ENCODE measurements at places on chromosomes 4 and X. TPM values are rescaled to one million over a fixed set of nuclear protein-coding genes. Genes with fewer than 3 reads are reported as not detected.

DNA sequence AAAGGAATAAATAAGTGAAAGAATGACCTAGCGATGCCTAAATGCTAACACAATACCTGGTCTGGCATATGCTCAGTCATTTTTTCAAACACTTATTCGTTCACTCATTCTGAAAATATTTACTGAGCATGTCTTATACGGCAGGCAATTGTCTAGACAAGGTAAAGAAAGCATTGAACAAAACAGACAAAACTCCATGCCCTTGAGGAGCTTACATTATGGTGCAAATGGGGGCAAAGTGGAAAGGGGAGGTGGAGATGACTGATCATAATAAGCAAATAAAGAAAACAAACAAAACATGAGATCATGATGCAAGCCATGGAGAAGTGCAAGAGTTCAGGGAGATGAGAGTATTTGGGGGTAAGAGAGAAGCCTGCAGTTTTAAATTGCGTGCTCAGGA is 334.6 kb upstream of the PPARGC1A start:
- DNase-seq: no peak

GRCh38 chr4:170052919-170053318 is 26.7 kb upstream of the MFAP3L start:
- DNase-seq: no peak

Gene USP17L20
- total RNA-seq: not detected

Gene BTK
- 11.5 TPM for total RNA-seq

Gene CMC4
- 6.8 TPM for total RNA-seq

- no peak for DNase-seq
Observed at GRCh38 chr4:143186649-143187048, 1.9 kb downstream of the USP38 start.

DNA sequence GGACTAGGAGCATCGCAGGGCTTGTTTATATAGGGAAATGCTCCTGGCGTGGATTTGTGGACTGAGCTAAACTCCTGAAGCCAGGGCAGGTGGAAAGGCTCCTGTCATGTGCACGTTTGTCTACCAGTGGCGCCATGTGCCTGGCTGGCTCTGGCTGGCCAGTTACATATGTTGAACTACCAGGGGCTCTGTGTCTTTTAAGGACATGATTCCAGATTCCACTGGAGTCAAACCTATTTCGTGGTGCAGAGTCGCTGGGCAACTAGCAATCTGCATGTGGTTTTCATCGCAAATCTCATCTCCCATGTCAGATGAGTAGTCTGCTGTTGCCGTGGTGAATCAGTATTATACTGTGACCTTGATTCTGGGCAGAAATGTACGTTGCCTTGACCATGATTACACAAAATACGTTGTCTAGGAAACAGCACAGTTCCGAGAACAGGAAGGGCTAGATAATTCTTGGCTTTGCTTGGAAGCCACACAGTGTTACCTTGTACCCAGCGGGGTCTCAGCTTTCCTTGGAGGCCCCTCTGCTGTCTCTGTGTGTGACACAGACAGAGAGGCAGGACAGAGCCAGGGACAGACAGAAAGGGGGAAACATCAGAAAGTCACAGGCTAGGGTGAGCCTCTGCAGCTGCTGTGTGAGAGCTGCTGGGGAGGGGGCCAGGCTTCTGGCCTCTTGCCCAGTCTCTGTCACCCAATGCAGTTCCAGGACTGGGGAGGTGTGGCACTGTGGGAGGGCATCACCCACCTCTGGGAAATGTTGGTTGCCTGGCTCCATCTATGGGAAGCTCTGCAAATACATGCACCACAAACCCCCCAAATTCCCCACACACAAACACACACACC is 19.2 kb downstream of the PNMA6E start:
- DNase-seq: no peak

GRCh38 chrX:72245461-72246089 is 6.7 kb upstream of the ERCC6L start:
- no peak for DNase-seq

DNA sequence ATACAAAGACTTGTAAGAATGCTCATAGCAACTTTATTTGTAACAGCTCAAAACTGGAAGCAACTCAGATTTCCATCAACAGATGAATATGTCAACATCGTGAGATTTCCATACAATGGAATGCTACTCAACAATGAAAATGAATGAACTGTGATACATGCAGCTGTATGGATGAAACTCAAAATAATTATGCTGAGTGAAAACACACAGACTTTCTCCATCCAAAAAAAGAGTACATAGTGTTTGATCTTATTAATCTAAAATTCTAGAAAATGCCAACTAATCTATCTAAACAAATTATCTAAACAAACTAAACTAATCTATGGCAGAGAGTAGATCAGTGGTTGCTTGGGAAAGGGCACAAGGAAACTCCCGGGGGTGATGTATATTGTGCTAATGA is 42.7 kb downstream of the PPP1R2C start:
- no peak for DNase-seq

DNA sequence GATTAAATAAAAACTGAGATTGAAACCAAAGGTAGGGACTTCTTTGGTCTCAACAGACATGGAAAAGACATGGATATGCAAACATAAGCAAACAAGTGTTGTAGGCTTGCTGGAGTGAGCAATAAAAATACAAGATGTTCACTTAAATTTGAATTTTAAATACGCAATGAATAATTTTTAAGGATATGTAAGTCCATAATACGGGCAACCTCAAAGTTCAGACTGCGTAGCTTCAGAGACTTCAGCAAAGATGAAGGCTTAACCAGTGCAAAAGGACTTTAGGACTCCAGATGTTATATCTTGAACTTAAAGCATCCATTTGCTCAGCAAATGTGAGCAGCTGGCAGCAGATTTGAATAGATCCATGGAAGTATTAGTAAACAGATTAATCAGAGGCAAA is 549.3 kb downstream of the ARAP2 start:
- no peak for DNase-seq

GRCh38 chrX:1389181-1389992 is 2.5 kb downstream of the SLC25A6 start:
- DNase-seq: peak; percentile 88

Gene P2RY4
- 0.42 TPM for total RNA-seq

GRCh38 chrX:56554870-56555269 is 8.6 kb upstream of the UBQLN2 start:
- no peak for DNase-seq

Gene UNC5C
- 0.35 TPM for total RNA-seq

- DNase-seq: no peak
Observed at GRCh38 chr4:2746891-2747695, 9.0 kb downstream of the TNIP2 start.

DNA sequence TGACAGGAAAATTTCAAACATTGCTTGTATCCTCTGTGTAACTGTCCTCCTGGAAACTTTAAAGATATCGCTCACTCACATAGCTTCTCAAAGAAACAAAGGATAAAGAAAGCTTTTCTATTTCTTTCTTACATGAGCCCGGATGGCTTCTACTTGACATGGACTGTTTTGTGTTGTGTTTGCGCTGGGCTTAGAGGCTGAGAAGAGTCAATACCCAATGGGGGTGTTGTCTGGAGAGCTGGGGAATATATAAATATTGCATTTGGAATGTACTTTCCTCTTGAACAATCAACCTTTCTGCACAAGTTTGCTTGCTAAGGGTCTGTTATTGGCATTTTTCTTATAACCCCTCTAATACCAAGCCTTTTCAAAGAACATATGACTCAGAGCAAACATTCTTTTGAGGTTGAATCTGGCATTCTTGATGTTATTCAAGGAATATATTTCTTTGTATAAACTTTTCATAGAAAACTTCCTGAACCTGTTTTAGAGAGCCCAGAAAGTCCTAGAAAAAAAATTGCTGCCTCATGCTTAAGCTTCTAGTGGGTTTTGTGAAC is 331.9 kb downstream of the PACRGL start:
- DNase-seq: no peak

DNA sequence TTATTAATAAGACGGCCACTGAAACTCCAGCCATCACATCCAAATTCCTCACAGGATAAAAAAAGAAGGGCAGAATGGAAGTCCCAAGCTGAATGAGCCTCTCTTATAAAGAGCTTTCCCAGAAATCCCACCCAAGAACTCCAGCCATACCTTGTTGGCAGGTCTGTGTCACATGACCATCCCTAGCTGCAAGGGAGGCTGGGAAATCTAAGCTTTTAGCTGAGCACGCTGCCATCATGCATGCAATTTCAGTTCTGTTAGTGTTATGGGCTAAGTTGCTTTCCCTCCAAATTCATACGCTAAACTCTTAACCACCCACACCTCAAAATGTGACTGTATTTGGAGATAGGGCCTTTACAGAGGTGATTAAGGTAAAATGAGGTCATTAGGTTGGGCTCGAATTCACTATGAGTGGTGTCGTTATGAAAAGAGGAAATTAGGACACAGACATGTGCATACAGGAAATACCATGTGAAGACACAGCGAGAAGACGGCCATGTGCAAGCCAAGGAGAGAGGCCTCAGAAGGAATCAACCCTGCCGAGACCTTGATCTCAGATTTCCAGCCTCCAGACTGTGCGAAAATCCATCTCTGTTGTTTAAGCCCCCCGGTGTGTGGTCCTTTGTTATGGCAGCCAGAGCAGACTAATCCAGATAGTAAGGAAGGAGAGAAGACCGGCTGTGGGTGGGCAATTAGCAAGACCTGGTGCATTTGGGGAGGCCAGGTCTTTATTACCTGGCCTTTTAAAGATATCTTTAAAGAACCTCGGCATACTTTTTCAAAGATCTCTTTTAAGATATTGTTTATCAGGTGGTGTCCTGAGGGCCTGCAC is 317.6 kb downstream of the BCOR start:
- no peak for DNase-seq

DNA sequence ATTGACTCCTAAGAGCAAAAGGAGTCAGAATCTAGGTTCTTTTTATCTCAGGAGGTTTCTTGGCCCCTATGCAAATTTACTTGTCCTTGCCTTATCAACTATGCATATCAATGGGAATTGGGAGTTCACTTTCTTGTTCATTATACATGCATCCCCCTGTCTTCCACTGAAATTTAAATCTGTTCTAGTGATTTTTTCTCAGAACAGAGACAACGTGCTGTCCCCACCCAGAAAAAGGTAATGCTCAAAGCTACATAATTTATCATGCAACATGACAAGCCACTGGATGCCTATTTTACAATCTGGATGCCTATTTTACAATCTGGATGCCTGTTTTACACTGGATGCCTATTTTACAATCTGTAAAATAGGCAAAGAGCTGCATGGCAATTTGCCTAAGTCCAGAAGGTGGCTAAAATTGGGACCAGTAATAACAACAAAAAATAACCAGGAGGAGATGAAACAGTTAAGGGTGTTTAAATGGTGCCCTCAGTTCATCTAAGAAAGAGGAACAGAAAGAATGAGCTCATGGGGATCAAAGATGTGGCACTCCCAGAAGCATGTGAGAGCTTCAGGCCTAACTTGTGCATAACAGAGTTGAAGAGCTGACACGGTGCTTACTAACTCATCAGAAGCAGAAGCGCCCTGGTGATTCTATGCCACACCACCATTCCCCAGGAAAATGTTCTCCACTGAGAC is 537.8 kb upstream of the BOD1L1 start:
- no peak for DNase-seq

- no peak for DNase-seq
Observed at GRCh38 chr4:101135371-101136010, 211.8 kb downstream of the PPP3CA start.

DNA sequence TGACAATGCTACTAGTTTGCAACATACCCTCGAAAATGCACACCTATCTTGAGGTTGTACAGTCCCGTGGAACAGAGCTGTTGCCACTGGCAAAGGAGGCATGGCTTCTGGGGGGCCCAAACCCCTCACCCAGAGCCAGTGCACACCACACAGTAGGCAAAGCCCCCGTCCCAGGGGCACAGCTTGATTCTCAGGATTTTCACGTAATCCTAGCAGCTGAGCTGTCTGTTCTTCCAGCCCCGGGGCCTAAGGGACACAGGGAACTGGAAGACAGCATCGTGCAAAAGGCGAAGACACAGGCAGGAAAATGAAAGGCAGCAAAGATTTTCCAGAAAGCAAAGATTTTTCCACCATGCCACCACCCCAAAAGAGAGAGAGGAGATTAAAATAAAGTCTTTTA is 77.2 kb downstream of the JAKMIP1 start:
- DNase-seq: peak; percentile 37

GRCh38 chr4:113760795-113761619 is 531 bp downstream of the CAMK2D start:
- DNase-seq: peak; percentile 91

DNA sequence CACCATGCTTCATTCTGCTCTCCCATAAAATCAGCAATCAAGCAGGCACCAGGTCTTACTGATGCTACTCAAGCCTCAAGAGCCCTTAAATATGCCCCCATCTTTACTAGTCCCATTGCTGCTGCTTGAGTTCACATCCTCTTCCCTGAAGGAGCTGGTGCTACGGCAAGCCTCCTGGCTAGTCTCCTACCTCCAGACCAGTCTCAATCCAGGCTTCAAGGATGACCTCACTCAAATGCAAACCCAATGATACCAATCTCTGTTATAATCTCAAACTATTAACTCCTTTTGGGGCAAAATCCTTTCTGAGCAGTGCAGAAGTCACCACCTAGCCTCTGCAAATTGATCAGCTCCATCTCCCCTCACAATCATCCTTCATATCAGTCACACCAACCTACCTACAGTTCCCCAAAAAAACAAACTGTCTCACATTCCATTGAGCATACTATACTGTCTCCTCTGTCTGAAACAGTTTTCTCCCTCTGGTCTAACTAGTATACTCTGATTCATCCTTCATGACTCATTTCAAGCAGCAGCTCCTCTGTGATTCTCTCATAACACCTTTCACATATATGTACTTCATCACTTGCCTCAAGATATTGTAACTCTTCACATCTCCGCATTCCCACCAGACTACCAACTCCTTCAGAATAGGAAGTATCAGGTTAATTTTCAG is 30.0 kb downstream of the PAPSS1 start:
- DNase-seq: no peak

DNA sequence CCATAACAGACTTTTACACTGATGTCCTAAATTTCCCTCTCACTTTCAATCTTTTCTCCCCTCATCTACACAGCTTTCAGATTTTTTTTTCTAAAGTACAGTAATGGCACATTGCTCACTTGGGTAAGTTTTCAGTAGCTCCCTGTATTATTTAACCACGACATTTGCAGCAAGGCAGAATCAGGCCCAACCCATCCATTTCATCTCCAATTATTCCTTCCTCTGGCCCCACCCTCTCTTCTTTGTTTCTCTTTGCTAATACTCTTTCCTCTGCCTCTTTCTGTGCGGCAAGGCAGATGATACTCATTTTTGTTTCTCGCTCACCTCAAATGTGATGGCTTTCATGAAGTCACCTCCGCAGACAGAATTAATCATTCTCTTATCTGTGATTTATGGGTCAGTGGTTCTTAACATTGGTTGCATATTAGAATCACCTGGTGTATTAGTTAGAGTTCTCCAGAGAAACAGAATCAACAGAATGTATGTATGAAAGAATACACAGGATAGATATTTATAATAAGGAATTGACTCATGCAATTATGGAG is 43.4 kb upstream of the GATB start:
- no peak for DNase-seq

GRCh38 chr4:40317916-40318658 is 17.0 kb upstream of the CHRNA9 start:
- DNase-seq: no peak

Measured in mesenteric fat pad (tissue), 1 donor.